ENCODE measurements at places on chromosomes 7 and 10.
A peak's percentile ranks its signal among the peaks of the same experiment; 100 is the strongest.

DNA sequence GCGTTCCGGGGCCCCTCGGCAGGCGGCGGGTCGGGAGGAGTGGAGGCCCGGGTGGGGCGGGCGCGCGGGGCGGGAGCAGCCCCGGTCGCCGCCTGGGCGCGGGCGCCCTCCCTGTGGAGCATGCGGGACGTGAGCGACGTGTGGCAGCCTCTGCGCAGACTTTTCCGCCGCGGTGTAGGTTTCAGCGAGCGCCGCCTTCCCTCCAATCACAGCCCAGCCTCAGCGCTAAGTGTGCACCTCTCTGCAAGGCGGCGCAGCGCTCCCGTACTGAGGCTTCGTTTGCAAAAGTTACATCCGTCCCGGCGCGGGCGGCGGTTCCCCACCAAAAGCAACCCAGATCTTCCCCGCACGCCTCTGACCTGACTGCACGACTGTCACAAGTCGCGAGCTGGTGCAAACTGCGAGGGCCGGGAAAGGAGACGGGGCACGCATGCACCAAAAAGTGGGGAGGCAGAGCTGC is 1.2 kb upstream of the PFKFB3 start:
- peak; percentile 72 for DNase-seq

DNA sequence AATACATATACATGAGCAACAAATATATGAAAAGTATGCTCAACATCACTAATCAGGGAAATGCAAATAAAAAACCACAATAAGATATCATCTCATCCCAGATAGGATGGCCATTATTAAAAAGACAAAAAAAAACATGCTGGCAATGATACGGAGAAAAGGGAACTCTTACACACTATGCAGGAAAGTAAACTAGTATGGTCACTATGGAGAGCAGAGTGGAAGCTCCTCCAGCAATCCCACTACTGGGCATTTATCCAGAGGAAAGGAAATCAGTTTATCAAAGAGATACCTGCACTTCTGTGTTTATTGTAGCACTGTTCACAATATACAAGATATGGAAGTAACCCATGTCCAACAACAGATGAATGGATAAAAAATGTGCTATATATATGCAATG is 217.5 kb downstream of the SDK1 start:
- no peak for DNase-seq

DNA sequence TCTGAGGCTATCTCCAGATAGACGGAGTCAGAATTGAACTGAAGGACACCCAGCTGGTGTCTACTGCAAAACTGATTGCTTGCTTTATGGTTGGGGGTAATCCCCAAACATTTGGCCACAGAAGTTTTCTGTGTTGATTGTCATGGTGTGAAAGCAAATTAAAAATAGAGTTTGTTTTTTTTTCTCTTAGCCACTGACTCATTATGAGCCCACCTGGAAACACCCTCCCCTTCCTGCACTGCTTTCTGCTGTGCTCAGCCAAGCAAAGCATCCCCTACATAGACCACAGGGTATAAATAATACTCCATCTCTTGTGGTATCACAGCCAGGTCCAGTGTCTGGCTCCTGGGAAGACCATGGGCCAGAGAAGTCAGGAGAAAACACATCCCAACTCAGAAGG is 6.5 kb upstream of the VWC2 start:
- DNase-seq, result no peak

DNA sequence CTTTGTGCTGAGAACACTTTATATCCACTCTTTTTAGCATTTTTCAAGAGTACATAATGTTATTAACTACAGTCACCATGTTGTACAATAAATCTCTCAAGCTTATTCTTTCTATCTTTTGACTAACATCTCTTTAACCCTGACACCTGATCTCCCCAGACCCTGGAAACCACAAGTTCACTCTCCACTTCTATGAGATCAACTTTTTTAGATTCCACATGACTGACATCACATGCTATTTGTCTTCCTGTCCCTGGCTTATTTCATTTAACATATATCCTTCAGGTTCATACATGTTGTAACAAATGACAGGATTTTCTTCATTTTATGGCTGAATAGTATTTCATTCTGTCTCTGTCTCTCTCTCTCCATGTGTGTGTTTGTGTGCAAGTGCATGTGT is 15.5 kb downstream of the SLC13A1 start:
- no peak for DNase-seq

DNA sequence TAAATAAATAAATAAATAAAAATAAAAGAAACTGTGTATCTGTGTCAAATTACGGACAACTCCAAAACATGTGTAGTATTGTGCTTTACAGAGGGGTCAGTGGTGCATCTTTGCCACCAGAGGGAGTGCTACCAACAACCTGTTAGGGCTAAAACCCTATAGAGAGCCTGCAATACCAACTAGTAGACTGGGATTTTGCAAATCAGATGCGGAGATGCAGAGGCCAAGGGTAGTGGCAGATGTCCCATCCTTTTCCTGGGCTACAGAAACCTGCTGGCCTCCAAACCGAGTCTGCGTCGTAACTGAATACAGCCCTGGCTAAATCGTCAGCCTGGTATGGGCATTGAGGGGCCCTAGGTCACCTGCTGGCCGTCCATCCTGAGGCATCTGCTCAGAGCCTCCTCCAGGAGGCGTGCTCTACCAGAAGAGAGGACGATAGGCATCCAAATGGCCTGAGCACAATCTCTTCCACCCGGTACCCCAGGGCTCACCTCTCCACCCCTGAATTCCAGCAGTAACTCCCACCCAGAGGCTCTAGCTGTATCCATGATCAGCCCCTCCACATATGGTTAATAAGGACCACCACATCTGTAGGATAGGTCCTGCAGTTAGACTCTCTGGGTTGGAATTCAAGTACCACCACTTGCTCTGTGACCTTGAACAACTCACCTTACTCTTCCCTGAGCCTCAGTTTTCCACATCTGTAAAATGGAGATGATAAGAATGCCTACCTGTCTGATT is 6.2 kb upstream of the RRP12 start:
- peak; percentile 35 for DNase-seq

DNA sequence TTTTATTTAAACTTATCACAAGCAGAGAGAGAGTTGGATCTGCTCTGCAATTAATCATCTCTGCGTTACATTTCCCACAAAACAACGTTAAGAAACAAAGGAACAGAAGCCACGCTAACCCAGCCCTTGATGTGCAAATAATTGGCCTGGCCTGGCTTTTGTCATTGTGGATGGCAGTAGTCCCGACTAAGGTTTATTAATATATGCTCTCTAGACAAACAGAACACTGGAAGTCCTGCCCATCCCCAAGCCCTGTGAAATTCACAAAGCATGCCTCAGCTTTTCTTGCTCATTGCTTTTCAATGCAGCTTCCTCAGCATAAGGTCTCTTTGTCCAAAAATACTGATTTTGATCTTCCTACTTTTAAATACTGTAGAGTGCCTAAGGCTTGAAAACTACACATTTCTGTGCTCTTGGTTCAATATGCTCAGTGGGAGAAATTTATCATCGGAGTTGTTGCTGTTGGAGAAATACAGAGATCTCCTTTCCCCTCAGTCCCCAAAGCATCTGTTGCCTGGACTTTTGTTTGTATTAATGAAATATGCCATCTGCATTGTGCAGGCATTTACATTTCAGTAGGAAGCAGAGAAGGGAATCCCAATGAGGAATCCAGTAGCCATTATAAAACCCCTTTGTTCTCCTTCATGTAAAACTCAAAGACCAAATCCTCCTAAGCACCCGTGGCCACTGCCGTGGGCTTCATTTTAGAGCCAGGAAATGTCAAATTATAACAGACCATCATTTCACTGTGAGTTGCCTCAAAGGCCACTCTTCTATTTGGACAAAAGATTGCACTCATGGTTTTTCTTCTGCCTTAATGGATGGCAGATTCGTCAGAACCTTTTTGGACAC is 61.1 kb downstream of the SORCS1 start:
- DNase-seq, result no peak

DNA sequence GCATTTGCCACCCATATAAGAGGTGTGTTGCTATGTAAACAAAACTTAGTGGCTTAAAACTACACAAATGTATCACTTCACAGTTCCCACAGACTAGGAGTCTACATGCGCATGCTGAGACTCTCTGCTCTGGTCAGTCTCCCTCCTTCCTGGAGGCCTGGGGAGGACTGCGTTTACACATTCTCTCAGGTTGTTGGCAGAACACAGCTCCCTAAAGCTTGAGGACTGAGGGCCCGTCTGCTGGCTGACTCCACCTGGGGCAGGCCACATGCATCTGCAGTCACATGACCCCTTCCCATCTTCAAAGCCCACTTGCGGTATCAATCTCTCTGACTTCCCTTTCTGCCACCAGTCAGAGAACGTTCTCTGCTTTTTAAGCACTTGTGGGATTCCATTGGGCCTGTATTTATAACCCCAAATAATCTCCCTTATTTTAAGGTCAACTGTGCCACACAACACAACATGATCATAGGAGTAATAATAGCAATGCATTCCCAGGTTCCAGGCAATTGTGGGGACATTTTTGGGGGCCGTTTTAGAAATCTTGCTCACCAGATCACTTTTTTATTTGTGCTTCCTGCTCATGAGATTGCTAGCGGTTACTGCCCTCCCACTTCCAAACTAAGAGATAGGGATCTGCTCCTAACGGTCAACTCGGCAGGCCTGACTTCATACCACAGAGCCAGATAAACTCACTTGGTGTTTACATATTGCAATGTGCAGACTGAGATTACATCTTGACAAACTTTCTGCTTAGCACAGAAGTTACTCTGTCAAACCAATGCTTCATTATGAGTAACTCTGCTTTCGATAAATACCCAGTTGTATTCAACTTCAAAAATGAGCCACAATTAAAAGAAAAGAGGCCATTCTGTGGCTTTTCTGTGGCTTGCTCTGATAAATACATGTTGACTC is 96.3 kb downstream of the ALOX5 start:
- peak; percentile 28 for DNase-seq

DNA sequence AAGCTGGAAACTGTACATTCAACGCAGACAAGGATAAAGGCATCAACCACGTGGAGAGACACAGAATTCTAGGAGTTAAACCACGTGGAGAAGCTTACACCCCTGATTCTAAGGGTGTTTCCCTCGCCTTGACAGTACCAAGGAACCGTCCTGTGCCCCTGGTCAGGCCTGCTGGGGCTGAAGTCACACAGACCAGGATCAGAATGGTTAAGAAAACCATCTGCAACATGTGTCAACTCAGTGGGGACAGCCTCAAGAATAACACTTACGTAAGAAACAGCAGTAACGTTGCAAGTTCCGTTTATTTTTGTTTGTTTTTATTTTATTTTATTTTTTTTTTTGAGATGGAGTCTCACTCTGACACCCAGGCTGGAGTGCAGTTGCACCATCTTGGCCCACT is 55.6 kb downstream of the CHST15 start:
- no peak for DNase-seq

GRCh38 chr10:131588704-131589220 is 277.2 kb upstream of the TCERG1L start:
- DNase-seq, result no peak

- no peak for DNase-seq
These were observed 79.7 kb downstream of the MRPL32 start for GRCh38 chr7:43011879-43012278.

DNA sequence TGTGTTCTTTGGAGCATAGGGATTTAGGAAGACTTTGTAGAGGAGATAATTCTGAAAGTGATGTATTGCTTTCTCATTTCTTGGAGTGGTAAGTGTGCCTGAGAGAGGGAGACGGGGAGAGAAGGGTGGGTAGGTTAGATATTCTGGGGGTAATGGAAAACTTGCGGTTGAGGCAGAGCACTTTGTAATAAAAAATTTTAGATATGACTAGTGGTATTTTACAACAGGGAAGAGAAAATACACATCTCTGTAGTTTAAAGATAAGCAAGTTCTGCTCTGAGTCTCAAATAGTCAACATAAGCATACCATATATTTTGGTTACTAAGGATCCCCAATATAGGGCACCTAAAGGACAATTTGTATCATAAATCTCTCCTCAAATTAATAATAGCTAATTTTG is 6.6 kb downstream of the VPS50 start:
- no peak for DNase-seq

DNA sequence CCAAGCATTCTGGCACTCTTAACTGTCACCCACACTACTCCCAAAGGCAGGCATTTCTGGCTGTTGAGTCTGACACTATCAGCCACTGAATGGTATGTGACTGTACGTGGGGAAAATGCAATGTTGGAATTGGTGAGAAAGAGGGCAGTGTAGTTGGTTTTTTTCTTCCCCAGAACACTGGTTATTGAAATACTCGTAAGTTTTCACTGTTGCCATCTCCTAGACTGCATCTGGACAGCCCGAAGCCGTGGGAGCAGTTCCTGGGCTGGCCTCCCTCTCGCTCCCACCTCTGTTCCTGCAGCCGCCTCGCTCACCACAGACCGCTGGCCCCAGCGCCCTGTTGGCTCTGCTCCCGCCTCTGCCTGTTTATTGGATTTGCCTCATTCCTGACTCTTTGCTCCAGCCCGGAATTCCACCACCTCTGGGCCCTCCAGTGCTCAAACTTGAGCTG is 5.7 kb downstream of the PLCE1 start:
- DNase-seq, result no peak

GRCh38 chr7:111409714-111410422 is 152.4 kb downstream of the IMMP2L start:
- no peak for DNase-seq

- no peak for DNase-seq
These were observed 186.6 kb upstream of the LYZL1 start for GRCh38 chr10:29102233-29102632.

DNA sequence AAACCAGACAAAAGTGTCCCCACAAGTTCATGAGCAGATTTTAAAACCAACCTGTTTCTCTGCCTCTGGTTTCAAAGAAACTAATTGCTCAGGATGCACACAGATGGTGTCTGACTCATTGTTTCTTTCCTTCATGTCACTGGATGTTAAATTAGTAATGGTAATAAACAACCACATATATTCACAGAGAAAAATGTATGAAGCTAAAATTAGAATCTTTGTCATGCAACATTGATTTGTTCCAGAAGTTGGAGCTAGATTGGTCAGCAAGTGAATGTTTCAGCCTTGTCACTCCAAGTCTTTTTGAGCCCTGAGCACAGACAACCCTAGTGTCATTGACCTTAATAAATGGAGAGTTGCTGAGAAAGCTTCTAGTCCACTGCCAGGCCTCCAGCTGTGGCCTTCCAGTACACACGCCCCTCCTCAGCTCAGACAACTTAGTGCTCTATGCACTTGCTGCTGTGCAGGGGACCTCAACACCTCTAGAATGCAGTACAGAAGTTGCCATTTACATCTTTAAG is 175.9 kb downstream of the CCDC71L start:
- no peak for DNase-seq

DNA sequence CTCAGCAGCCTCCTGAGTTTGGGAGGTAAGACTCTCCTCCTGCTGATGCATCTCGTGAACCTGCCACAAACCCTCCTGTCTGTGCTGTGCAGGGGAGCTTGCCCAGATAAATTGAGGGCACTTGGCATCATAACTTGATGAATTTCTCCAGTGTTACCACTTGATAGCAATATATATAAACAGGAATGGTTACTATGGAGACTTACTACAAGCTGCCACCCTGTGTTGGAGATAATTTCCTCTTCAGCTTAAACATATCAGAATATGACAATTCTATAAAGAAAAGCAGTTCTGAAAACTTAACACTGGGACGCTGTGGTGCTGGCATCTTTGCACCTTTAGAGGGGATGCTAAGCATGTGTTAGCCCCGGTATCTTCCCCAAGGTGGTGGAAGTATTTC is 14.9 kb downstream of the PFKFB3 start:
- DNase-seq, result no peak

Measured in T-helper 17 cell (primary cell).